ENCODE measurements at places on chromosomes 3 and 15.

DNA sequence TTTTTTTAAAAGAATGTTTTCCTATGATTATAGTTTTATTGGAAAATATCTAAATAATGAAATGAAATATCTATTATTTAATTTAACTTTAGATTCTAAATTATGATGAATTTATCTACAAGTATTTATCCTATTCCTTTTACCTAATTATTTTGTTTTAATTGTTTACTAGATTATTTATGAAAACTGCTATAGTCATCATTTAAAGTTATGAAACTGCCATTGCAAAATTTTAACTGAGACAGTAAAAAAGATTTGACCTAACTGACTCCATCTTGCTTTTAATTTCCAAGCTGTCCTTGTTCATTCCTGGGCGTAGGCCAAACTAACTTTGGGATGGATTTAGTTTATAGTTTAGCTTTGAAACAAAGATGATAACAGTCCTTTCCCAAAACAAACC is 25.9 kb upstream of the FAM3D start:
- no peak for DNase-seq

DNA sequence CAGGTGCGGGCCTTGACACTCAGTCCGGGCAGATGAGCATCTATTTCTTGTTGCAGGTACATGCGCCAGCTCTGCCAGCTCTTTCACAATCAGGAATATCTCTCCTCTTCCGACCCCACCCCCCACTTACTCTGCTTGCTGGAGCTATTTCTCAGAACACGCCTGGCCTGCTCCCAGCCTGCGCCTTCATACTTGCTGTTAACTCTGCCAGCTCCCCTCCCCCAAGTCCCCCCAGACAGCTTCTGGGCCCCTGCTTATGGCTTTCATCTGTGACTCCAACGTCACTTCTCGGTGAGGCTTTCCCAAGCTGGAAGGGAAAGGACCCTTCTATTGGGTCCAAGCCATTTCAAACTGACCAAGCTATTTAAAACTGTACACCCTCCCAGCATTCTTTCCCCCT is 15.2 kb downstream of the MAGEF1 start:
- DNase-seq, result peak; percentile 54

- DNase-seq, result no peak
Measured at GRCh38 chr3:10169000-10169496, 4.3 kb downstream of the IRAK2 start.

DNA sequence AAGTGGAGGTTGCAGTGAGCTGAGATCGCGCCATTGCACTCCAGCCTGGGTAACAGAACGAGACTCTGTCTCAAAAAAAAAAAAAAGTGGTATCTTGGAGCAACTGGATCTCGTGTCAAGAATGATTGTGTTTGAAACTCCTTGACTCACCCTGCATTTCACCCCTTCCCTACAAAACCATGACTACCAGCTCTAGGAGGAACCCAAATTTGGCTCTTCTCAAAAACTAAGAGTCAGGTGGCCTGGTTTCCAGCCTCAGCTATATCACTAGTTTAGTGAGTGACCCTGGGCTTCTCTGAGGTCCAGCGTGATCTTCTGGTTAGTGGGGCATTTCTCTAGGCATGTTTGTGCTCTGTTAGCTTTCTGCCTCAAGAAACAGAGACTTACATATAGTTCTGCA is 222.1 kb downstream of the FAM43A start:
- DNase-seq, result no peak

- no peak for DNase-seq
Measured at GRCh38 chr15:28456476-28457395, 76.0 kb downstream of the GOLGA8G start.

DNA sequence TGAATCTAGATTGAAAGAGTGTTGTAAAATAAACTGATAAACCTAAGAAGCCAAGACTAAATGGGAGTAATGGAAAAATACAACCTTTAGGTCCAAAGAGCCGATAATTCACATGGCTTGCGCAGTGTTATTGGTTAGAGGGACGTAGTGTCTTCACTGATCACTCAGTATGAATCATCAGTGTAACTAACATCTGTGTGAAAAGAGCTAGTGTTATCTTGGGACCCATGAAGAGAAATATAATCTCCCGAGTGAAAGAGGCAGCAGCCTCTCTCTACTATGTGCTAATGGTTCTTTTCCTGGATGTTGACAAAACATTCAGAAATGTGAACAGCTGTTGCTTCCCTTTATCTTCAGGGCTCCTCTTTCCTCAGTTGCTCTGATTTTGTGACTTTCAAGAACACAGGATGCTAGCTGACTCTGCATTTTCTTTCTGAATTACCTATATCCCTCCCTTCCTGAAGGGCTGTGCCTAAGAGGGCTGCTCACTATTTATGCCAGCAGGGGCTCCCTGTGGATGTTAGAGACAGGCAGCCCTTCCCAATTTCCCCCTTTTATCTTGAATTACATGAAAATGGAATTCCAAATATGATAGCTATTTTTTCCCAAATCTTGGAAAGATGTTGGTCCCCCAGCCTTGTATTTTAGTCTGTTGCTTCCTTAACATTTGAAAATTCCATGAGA is 128.8 kb downstream of the GRM7 start:
- no peak for DNase-seq

- DNase-seq, result no peak
Measured at GRCh38 chr3:186669378-186670084, 3.7 kb downstream of the HRG start.

- no peak for DNase-seq
Measured at GRCh38 chr3:148797795-148798194, 29.8 kb upstream of the CPB1 start.

GRCh38 chr3:50184242-50184978 is 7.0 kb upstream of the GNAT1 start:
- no peak for DNase-seq

- DNase-seq, result peak; percentile 37
Measured at GRCh38 chr3:152823781-152824180, 11.2 kb upstream of the P2RY1 start.

DNA sequence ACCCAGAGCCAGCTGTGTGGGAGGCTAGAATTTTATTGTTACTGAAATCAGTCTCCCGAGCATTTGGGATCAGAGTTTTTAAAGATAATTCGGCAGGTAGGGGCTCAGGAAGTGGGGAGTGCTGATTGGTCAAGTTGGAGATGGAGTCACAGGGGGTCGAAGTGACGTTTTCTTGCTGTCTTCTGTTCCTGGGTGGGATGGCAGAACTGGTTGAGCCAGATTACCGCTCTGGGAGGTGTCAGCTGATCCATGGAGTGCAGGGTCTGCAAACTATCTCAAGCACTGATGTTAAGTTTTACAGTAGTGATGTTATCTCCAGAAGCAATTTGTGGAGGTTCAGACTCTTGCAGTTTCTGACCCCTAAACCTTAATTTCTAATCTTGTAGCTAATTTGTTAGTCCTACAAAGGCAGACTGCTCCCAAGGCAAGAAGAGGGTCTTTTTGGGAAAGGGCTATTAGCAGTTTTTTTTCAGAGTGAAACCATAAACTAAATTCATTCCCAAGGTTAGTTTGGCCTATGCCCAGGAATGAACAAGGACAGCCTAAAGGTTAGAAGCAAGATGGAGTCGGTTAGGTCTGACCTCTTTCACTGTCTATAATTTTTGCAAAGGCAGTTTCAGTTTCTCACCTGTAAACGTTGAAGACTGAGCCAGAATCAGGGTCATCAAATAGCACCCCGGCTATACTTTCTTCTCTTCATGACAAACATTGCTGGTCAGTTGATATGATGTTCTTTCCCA is 28.2 kb downstream of the FLNB start:
- DNase-seq, result no peak

DNA sequence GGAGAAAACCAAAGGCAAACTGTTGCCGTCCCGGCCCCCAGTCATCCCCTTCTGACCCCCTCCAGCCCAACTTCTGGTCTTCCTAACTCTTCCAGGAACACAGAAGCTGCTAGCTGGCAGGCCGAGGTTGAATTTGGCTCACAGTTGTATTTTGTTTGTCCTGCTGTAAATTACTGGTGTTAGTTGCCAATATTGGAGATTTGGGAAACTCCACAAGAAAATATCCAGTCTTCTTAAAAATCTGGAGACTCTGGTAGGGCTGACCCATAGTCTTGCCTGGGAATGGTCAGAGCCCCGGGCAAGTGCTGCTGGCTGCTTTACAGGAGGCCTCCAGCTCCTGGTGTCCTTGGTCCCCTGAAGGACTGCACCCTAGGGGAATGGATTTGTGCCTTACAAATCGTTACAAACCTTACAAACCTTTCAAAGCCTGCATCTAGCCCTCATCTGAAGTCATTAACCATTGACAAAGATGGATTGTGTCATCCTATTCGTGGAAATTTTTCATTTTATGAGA is 112.0 kb upstream of the MCTP2 start:
- DNase-seq, result no peak

GRCh38 chr15:62612771-62613170 is 429.8 kb upstream of the TPM1 start:
- peak; percentile 34 for DNase-seq

GRCh38 chr3:102290241-102290640 is 144.6 kb upstream of the ZPLD1 start:
- no peak for DNase-seq
